Spleen (tissue), 13 donors: ENCODE measurements at places on chromosomes 12 and 14. TPM values are rescaled to one million over a fixed set of nuclear protein-coding genes. Genes with fewer than 3 reads are reported as not detected.
A peak's percentile ranks its signal among the peaks of the same experiment; 100 is the strongest.

The HOXC4 gene
- polyA plus RNA-seq = 2.6 TPM

DNA sequence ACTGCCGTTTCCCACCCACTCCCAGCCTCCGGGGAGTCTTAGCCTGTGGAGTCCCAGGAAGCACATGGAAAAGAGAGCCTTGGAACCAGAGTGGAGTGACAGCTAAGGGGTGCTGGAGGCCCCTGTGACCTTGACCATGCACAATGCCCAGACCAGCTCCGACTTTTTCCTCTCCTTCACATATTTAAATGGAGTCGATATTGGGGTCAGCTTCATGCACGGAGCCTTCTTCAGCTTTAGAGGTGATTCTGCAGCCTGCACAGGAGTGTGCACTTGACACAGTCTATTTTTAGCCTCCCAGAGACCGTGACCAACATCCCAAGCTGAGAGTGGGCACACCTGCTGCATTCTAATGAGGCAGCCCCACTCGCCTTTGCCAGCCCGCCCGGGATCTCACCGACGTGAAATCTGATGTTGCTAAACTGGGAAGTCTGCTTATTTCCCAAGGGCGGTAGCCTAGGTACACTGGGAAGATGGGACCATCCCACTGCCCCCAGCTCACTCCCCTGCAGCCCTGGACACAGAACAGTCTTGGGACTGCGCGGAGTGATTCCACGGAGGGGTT, 47.5 kb downstream of the PRMT8 start:
- no peak for DNase-seq

GRCh38 chr12:105330283-105330930, at the start of gene C12orf75:
C12orf75 (plus strand) TSS chr12:105330691; CDS start chr12:105330892, 201 bp downstream.
- DNase-seq = peak; percentile 93

DNA sequence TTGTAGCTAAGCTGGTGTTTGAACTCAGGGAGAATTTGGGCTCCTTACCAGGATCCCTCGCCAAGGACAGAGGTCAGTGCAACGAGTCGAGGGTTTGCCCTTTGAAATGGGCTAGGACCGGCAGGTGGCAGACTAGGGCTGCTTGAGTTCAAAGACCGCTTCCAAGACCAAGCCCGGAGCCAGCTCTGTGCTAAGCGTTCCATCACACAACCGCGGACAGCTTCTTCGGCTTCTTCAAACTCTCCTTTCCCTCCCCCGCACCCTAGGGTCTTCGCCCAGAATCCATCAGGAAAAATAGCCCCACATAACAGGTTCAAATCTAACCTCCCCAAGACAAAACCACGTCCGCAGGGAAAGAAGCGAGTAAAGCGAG, 705 bp upstream of the FLVCR2 start:
- peak; percentile 92 for DNase-seq
